Activated T-helper 2 cell treated with anti-CD3 and anti-CD28 coated beads, Interferon-gamma antibody, Interleukin-2, Interleukin-4, amounts not matched to agents 10 μg/mL and 5 μg/mL and 100 μg/mL, durations not matched to agents 14 hours and 24 hours and 36 hours (primary cell): ENCODE measurements at places on chromosomes 12 and 14. TPM values are rescaled to one million over a fixed set of nuclear protein-coding genes. Genes with fewer than 3 reads are reported as not detected.

- peak overlapping the region; percentile 83 for H3K4me3 ChIP-seq
- H3K27me3 ChIP-seq = peaks cover 75% of the 10 kb centered on the region
These were observed 2.2 kb downstream of the DPF3 start for GRCh38 chr14:72891666-72892102.

DNA sequence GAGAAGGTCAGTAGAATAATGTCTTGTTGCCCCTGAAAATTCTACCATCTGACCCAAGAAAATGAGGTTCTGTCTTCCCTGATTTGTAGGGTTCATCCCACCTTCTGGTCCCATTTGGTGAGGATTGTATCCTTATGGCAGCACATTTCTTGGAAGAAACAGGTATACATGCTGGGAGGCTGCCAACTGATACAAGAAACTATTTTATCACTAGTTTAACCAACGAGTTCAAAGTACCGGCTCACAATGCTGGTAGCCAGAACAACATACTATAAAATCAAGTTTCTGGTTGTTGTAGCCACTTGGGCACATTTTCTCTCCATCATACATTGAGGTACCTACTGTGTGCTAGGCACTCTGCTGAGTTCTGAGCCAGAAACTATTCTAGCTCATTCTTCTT lies 7.1 kb upstream of the KCNH3 start:
- peaks cover 18% of the 10 kb centered on the region for H3K27me3 ChIP-seq
- no peak overlapping the region for H3K27ac ChIP-seq
- no peak overlapping the region for H3K4me3 ChIP-seq
- DNase-seq = no peak
- peaks cover 1% of the 10 kb centered on the region for H3K4me1 ChIP-seq
- H3K36me3 ChIP-seq = peaks cover 6% of the 10 kb centered on the region

DNA sequence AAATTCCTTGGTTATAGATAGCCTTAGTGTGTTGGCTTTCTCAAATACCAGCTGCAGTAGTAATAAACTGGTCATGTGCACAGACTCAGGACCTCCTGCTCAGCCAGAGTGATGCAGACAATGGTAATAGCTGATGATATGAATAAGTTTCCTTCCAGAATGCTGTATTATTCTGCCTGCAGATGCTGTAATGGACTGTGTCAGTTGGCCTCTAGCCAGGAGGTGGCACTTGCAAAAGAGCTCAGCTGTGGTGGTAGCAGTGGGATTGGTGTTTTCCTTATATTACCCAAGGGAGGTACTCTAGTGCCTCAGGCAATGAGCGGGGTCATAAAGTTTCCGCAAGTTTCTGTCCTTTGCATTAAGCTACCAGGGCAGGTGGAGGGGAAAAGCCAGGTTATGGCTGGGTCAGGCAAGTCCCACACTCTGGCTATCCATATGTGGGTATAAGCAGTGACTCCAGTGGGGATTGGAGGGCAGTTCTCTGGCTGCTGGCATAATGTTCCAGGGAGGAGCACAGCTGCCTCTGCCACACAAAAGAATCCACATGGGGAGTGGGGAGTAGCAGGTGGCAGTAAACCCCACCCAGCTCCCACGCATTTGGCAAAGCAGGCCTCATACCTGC lies 14.0 kb upstream of the MUCL1 start:
- no peak overlapping the region for H3K4me3 ChIP-seq
- H3K36me3 ChIP-seq = no peaks in the 10 kb centered on the region
- H3K27me3 ChIP-seq = peaks cover 23% of the 10 kb centered on the region

GRCh38 chr14:79552778-79553177 lies 658.5 kb downstream of the DIO2 start:
- H3K27ac ChIP-seq = no peak overlapping the region
- H3K36me3 ChIP-seq = no peaks in the 10 kb centered on the region
- H3K4me1 ChIP-seq = no peaks in the 10 kb centered on the region
- H3K27me3 ChIP-seq = no peaks in the 10 kb centered on the region

DNA sequence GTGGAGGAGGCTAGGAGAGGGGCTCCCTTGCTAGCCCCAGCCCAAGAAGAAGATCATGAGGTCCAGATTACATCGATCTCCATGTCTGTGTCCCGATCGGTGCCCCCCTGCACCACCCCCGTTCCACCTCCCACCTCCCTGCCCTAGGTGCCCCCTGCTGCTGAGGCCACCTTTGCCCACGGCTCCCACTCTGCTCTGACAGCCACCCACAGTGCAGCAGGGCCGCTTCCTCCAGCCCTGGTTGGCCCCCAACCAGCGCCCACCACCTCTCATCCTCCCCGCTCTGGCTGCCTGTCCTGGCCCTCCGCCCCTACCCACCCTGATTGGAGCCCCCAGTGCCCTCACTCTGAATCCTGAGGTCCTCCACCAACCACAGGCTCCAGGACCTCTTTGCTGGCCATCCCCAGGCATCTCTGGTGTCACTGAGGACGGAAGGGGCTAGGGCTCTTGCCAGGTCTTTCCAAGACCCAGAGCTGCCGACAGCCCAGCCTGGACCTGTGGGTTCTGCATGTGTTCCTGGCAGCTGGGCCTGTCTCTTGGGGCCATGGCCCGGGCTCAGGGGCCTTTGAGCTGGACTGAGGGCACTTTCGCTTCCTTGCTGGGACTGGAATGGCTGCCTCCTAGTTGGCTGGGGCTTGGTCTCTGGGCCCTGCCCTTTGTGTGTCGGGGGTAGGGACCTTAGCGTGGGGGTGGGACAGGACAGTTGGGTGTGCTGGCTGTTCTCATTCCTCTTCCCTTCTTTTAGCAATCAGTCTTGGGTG lies 7.2 kb upstream of the PLXNC1 start:
- H3K27me3 ChIP-seq = peaks cover 21% of the 10 kb centered on the region
- no peak for DNase-seq
- peaks cover 10% of the 10 kb centered on the region for H3K4me1 ChIP-seq

GRCh38 chr12:526089-526488 lies 66.3 kb downstream of the B4GALNT3 start:
- DNase-seq = no peak
- peaks cover 1% of the 10 kb centered on the region for H3K27me3 ChIP-seq
- no peaks in the 10 kb centered on the region for H3K4me1 ChIP-seq
- H3K36me3 ChIP-seq = no peaks in the 10 kb centered on the region
- no peak overlapping the region for H3K4me3 ChIP-seq

DNA sequence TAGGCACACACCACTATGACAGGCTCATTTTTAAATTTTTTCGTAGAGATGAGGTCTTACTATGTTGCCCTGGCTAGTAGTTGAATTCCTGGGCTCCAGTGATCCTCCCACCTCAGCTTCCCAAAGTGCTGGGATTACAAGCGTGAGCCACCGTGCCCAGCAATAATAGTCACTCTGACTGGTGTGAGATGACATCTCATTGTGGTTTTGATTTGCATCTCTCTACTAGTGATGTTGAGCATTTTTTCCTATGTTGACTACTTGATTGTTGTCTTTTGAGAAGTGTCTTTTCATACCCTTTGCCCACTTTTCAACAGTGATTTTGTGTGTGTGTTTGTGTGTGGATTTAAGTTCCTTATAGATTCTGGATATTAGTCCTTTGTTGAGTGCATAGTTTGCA lies 26.3 kb downstream of the ATP2A2 start:
- H3K36me3 ChIP-seq = peaks cover 70% of the 10 kb centered on the region
- peaks cover 47% of the 10 kb centered on the region for H3K4me1 ChIP-seq
- DNase-seq = no peak
- no peaks in the 10 kb centered on the region for H3K27me3 ChIP-seq
- no peak overlapping the region for H3K4me3 ChIP-seq

DNA sequence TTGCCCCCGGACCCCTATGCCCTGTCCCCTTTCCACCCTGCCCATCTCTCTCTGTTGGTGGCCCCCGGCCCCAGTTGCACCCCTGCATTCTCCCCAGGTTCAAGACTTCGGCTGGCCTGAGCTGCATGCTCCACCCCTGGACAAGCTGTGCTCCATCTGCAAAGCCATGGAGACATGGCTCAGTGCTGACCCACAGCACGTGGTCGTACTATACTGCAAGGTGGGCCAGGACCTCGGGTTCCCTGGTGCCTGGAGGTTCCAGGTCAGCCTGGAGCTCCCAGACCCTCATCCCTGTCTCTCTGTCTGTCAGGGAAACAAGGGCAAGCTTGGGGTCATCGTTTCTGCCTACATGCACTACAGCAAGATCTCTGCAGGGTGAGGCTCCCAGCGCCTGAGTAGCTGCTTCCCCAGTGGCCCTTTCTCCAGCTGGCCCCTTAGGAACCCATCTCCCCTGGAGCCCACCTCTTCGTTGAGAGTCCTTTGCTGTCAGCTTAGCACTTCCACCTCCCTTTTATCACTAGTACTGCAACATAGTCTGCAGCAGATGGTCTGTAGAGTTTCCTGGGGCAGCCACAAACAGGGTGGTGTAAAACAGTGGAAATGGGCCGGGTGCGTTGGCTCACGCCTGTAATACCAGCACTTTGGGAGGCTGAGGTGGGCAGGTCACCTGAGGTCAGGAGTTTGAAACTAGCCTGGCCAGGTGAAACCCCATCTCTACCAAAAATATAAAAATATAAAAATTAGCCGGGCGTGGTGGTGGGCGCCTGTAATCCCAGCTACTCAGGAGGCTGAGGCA lies 5.8 kb downstream of the TNS2 start:
- DNase-seq = no peak
- H3K27me3 ChIP-seq = no peaks in the 10 kb centered on the region
- H3K4me3 ChIP-seq = peak overlapping the region; percentile 3
- peaks cover 6% of the 10 kb centered on the region for H3K4me1 ChIP-seq
- no peaks in the 10 kb centered on the region for H3K36me3 ChIP-seq
- H3K27ac ChIP-seq = no peak overlapping the region

- peaks cover 54% of the 10 kb centered on the region for H3K4me1 ChIP-seq
- no peak for DNase-seq
- H3K27ac ChIP-seq = peak overlapping the region; percentile 92
- peak overlapping the region; percentile 37 for H3K4me3 ChIP-seq
- H3K36me3 ChIP-seq = peaks cover 14% of the 10 kb centered on the region
- H3K27me3 ChIP-seq = no peaks in the 10 kb centered on the region
These were observed 491.8 kb downstream of the PCNX1 start for GRCh38 chr14:71399057-71399487.

DNA sequence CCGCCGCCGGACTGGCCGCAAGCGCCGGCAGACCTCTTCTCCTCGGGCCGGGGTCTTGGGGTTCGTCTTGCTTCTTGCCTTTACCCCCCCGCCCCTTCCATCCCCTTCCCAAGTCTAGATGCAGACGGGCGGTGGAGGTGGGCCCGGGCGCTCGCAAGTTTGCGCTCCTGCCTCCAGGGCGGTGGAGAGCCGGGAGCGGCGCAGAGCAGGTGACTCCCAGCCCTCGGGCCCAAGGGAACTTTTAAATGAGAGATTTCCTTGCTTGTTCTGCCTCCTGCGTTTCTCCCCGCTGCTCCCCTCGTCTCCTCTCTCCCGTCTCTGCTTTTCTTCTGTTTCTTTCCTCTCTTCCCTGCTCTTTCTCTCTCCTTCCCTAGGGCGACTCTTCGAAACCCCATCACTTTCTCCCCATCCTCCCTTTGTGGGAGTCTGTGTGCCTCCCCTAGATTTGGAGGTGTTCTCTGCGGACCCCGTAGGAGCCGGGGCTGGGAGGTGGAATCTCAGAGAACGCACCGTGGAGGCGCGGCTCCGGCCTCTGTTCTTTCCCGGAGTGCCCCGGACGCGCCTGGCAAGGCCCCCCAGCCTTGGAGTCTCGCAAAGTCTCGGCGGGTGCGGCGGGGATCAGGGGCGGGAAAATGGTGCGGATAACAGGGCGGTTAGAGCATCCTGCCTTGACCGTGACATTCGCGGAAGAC lies 114.7 kb upstream of the MYL2 start:
- H3K4me3 ChIP-seq = peak overlapping the region; percentile 20
- no peak for DNase-seq
- H3K4me1 ChIP-seq = peaks cover 7% of the 10 kb centered on the region
- peaks cover 3% of the 10 kb centered on the region for H3K36me3 ChIP-seq
- peaks cover 67% of the 10 kb centered on the region for H3K27me3 ChIP-seq

- DNase-seq = no peak
- no peak overlapping the region for H3K27ac ChIP-seq
- H3K36me3 ChIP-seq = no peaks in the 10 kb centered on the region
- no peak overlapping the region for H3K4me3 ChIP-seq
- no peaks in the 10 kb centered on the region for H3K27me3 ChIP-seq
- H3K4me1 ChIP-seq = no peaks in the 10 kb centered on the region
These were observed 95.4 kb downstream of the NKX2-1 start for GRCh38 chr14:36424478-36425102.

DNA sequence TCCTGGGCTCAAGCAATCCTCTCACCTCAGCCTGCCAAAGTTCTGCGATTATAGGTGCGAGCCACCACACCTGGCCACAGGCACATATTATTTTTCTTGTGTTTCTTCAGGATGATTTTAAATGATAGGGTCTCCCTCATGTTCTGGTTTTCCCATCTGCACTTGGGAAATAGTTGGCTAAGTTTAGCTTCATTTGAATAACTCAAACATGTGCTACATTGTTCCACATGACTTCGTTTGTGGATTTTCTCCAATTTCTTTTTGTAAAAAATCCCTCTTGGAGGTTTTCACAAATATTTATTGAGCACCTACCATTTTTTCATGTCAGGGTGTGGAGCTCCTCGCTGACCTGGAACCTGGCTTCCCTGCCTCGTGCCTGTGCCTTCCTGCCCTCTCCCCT lies 55.2 kb upstream of the GNPNAT1 start:
- H3K4me3 ChIP-seq = no peak overlapping the region
- H3K36me3 ChIP-seq = no peaks in the 10 kb centered on the region
- no peak for DNase-seq
- H3K27me3 ChIP-seq = peaks cover 7% of the 10 kb centered on the region

DNA sequence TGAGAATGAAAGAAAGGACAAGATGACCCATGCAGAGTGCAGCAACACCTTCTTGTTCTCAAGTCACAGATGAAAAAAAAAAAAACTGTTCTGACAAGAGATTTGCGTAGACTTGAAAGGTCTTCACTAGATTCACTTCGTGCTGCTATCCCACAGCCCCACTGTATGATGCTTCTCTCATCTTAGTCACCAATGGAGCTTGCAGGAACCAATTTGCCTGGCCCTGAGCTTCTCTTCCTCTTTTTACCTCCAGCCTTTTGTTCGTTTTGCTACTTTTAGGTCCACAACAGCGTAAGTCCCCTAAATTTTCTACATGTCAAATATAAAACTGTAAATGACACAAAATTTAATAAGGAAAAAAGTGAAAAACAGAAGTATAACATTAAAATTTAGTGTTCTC lies 107.9 kb upstream of the NAP1L1 start:
- H3K4me3 ChIP-seq = no peak overlapping the region
- peaks cover 26% of the 10 kb centered on the region for H3K27me3 ChIP-seq
- peaks cover 5% of the 10 kb centered on the region for H3K4me1 ChIP-seq
- H3K36me3 ChIP-seq = no peaks in the 10 kb centered on the region

DNA sequence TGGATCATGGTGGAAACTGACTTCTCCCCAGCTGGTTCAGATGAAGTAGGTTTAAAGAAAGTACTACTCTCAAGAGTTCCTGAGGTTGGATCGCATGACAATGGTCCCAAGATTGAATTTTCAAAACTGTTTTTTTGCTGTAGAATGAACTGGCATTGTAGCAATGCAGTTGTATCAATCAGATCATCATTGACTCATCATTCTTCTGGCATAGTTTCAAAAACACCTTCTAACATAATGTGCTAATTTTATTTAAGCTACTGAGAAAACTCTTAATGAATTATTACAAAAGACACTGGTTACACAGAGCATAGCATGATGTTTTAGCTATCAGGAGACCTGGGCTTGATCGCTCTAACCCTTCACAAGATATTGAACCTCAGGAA lies 384.5 kb upstream of the DCN start:
- no peak for DNase-seq
- no peaks in the 10 kb centered on the region for H3K36me3 ChIP-seq
- H3K4me1 ChIP-seq = peaks cover 28% of the 10 kb centered on the region
- H3K27ac ChIP-seq = no peak overlapping the region

The DCTN2 gene
- 96.7 and 101 TPM in 2 replicates for total RNA-seq

The LTBR gene
- 0.32 and 0.50 TPM in 2 replicates for total RNA-seq

The IFI27L2 gene
- 47.4 and 48.8 TPM in 2 replicates for total RNA-seq

The LRRC10 gene
- not detected in 2 replicates for total RNA-seq

The TPPP2 gene
- not detected in 2 replicates for total RNA-seq

The MIPOL1 gene
- not detected in 2 replicates for total RNA-seq

The AHNAK2 gene
- 0.02 and 0.07 TPM in 2 replicates for total RNA-seq

The ABCD2 gene
- 5.8 TPM in 2 replicates for total RNA-seq

The MFAP5 gene
- not detected in 2 replicates for total RNA-seq

The ASPG gene
- not detected in 2 replicates for total RNA-seq
